ENCODE measurements at places on chromosomes 12 and 14.

DNA sequence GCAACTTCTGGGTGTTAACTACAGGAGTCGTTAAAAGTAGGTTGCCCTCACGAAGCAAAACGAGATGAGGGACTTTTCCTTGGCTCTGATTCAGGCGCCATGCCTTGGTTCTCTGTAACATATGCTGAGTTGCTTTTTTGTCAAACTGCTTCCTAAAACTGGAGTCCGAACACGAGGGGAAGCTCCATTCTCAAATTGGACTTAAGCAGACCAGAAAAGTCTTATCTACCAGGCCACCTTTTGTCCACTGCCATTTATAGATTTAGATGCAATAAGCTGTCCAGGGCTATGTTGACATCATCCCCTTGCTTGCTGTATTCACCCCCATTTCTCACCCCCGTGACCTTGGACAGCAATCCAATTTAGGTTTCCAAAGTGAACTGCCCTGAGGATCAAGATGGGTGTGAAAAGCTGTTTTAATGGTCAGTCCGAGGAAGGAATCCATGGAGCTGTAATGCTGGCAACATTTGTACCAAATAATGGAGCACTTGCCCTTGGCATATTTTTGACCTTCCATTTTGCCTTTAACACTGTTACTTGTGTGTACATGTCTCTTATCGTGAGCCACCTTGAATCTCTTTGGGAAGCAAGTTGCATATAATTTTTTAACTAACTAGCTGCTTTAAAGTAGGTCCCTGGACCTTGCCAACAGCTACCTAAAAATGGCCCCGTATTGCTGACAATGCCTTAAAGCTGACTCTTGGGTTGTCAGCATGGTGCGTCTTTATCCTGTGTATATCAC lies 298.1 kb downstream of the EGLN3 start:
- no peak for DNase-seq

DNA sequence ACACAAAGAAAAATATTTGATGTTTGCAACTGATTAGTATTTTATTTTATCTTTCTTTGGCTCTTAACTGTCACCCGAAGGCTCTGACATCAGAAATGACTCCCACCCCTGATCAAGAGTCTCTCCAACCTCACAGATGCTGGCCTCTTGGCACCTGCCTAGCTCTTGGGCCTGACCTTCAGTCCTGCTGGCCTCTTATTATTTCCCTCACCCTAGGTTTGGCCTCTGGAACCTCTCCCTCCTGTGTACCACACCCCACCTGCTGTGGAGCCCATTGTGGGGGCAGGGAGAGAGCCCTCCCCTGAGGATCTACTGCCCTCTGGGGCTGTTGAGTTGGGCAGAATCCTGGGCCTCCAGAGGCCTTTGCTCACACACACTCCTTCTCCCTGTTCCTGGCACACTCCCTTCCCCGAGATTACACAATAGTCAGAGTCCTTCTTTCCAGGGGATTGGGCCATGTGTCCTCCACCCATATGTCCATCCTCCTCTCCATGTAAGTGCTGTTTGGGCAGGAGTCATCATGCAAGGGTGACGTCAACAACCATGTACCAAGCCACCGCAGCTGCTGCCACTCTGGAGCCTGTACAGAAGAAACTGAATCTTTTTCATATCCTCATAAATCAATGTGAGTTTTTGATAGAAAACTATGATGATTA lies 124.3 kb downstream of the RASSF9 start:
- DNase-seq: no peak

DNA sequence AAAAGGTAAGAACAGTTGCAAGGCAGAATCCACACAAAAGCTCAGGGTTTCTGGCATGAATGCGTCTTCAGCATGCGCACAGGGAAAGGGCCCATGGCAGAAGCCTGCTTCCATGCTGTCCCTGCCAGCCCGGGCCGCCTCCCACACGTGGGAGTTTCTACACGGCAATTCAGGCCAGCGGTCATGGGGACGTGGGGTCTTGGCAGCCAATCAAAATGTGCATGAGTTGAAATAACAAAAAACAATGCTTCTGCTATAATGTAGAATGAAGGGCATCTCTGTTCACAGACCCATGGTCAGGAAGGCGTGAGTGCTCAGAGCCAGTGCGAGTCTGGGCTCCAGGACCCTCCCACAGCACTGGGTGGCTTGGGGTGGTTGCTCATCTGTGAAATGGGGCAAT lies 28.6 kb downstream of the AMN start:
- DNase-seq: no peak

GRCh38 chr12:126949558-126949957 lies 1317.4 kb upstream of the TMEM132C start:
- no peak for DNase-seq

DNA sequence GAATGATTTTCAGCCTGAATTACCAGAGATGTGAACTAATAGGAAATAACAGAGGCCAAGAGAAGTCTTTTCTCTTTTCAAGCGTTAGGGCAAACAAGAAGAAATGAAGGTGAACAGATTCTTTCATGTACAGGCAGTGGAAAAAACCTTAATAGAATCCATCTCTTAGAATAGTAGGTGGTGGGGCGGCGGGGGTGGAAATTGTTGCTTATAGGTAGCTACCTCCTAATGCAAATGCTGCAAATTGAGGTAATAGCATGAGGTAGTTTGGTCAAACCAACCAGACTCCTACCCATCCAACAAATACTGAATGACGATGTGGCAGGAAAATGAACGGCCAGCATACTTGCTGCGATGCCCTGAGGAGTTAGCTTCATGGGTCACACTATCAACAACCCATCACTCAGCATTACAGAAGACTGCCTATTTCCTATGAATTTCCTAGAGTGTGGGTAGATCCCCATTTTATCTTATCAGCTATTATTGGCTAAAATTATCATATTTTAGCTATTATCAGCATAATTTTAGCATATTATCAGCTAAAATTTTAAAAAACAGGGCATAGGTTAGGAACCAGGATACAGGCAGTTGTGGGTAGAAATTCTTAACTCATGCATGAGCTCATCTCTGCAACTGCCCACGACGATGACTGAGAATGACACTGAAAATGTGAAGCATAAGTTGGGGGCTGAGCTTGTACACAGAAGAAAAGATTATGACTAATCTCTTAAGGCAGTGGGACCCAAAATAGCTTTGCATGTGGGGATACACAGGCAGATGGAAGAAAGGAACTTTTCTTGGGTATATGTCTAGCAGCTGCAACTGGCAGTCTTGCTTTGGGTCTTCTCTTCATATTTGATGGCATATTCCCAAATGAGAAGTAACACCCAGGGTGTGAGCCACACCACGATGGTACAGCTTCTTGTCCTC lies 68.7 kb downstream of the NIN start:
- no peak for DNase-seq

- no peak for DNase-seq
Measured at GRCh38 chr12:130970908-130971233, 17.2 kb downstream of the ADGRD1 start.

GRCh38 chr12:92080911-92081285 lies 64.7 kb downstream of the BTG1 start:
- no peak for DNase-seq

GRCh38 chr12:53788892-53789291 lies 37.1 kb upstream of the CISTR start:
- DNase-seq: no peak

GRCh38 chr12:93139028-93139665 lies 210.1 kb upstream of the EEA1 start:
- DNase-seq: peak; percentile 58

DNA sequence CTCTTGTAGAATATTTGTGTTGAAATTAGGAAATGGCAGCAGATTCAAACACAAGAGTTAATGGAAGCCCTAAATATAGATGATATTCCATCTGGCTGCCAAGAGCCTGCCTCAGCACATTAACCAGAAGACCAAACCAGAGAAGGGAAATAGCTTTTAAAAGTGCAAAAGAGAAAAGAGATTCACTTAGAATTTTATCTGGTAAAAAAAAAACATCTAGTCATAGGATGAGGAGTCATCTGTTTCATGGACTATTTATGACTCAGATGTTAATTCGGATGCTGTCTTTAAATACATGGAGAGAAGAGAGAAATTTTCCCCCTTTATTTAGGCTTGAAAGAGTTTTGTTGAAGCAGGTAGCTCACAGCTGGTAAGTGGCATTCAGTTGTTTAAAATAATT lies 201.6 kb upstream of the NUDT4 start:
- no peak for DNase-seq

- DNase-seq: no peak
Measured at GRCh38 chr14:89007906-89008305, 183.5 kb downstream of the TTC8 start.

DNA sequence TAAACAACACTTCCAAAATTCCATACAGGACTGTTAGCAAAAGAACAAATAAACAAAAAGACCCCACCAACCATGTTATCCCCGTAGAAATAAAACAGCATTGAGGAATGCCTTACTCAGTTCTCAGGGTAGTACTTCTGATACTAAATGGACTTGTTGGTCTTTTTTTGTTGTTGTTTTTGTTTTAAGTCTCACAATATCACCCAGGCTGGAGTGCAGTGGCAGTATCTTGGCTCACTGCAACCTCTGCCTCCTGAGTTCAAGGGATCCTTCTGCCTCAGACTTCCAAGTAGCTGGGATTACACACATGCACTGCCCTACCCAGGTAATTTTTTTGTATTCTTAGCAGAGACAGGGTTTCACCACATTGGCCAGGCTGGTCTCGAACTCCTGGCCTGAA lies 17.1 kb downstream of the HNRNPC start:
- DNase-seq: no peak
